ENCODE measurements at places on chromosomes 7 and 10.
A peak's percentile ranks its signal among the peaks of the same experiment; 100 is the strongest.

DNA sequence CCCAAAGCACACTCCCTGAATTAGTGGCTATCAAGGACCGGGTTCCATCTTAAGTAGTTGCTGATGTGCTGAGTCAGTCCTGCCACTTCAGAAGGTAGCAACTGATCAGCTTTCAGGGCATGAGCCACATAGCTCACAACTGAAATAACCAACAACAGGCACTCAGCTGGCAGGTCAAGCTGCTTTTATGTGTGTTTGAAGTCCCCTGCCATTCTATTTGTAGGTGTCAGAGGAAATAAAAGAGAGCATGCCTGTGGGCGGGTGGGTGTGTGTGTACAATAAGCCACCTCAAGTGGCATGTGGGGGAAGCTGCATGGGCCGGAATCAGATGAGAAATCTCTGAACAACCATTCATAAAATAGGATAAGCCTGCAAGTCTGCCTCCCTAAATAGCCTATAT is 114.3 kb upstream of the YAE1 start:
- DNase-seq, result no peak

GRCh38 chr10:110033701-110034235 is 26.0 kb downstream of the ADD3 start:
- no peak for DNase-seq

- DNase-seq, result no peak
These were observed 547.5 kb upstream of the FOXK1 start for GRCh38 chr7:4134631-4135030.

DNA sequence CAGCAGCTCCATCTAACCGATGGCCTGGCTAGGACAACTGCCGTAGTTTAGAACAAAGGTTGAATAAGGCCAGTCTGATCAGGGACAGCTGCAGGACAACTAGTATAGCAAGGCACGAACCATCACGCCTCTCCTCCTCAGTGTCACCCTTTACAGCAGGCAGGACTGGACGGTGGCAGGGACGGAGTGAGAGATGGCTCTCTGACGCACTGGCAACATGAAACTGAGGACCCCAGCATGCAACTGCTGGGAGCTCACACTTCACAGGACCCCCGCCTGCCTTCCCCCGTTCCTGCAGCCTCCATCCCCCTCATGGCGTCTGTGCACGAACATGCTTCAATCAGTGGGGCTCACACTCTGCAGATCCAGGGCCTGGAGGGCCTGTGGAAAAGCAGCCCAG is 53.7 kb downstream of the ZRANB1 start:
- DNase-seq, result no peak

DNA sequence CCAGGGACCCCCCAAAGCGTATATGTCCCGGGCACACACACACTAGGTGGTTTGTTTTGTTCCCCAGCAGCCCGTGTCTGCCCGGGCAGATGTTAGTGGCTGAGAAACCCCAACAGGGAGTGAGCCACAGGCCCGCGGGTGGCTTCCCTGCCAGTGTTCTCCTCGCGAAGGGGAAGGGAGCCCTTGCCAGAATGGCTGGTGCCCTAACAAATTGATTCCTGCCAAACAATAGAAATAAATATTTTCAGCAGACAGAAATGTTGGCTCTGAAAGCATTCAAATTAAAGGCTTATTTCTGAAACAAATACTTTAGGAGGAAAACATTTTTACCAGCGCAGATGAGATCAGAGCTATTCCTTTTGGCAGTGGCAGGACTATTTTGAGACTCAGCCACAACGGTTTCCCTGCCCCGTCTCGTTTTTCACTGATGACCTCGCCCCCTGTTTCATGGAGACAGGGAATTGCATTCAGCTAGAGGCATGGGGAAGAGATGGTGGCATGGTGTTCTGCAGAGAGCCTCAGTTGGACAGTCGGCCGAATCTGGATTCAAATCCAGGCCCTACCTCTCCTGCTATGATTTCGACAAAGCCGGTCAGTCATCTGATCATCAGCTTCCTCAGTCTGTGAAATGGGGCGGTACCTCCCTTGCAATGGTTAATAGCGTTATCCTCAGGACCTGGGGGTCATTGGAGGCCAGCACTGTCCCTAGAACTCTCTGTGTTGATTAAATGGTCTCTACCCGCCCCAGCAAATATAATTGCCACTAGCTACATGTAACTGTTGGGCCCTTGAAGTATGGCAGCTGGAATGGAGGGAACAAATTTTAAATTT is 84.5 kb downstream of the CUX1 start:
- DNase-seq, result no peak

- DNase-seq, result no peak
These were observed 515.9 kb downstream of the PARD3 start for GRCh38 chr10:34299105-34299611.

DNA sequence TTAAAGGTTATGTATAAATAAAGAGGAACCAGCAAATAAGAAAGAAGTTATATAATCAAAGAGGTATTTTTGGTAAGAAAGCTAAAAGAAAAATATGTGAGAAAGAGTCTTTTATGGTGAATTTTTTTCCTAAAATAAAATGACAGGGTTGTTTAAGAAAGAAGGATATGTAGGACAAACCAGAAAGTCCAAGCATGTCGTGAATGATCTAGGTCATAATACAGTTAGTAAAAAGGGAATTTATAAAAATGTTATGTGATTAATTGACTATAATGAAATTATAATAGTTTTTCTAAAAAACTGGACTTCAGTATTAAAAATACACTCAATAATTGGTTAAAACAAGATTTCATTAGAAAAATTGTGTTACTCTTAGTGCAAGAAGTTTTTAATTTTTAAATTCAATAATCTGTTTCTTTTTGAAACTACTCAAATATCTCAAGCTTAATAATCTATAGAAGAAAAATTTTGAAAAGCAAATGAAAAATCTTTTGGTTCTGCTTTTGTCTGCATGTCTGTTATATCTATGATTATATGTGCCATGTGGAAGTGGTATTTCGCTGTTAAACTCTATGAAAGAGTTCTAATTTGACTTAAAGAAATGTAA is 23.3 kb downstream of the AVL9 start:
- DNase-seq, result no peak

- no peak for DNase-seq
These were observed 8.1 kb upstream of the POLD2 start for GRCh38 chr7:44131173-44132029.

- no peak for DNase-seq
These were observed 69.6 kb upstream of the RELN start for GRCh38 chr7:104059103-104059502.

DNA sequence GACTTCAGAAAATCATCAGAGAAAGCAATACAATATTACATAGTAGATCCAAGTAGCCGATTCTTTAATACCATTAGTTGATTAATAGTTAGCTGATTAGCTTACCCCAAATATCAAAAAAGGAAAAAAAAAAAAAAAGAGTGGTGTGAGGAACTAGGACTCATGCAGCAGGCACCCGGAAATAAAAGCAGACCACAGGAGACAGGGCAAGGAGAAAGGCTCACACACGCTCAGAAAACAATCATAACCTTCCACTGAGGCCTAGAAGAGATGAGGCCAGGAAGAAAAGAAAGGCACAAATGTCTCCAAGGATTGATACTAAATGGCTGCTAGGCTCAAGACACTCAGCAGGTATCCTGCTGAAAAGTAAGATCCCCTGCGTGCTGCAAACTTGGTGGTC is 25.9 kb downstream of the TRDMT1 start:
- DNase-seq, result no peak

- no peak for DNase-seq
These were observed 756.3 kb downstream of the AUTS2 start for GRCh38 chr7:70354409-70355169.

GRCh38 chr10:48789486-48790456 is 105.1 kb downstream of the WDFY4 start:
- no peak for DNase-seq

- no peak for DNase-seq
These were observed 844.4 kb downstream of the GATA3 start for GRCh38 chr10:8898745-8899330.

DNA sequence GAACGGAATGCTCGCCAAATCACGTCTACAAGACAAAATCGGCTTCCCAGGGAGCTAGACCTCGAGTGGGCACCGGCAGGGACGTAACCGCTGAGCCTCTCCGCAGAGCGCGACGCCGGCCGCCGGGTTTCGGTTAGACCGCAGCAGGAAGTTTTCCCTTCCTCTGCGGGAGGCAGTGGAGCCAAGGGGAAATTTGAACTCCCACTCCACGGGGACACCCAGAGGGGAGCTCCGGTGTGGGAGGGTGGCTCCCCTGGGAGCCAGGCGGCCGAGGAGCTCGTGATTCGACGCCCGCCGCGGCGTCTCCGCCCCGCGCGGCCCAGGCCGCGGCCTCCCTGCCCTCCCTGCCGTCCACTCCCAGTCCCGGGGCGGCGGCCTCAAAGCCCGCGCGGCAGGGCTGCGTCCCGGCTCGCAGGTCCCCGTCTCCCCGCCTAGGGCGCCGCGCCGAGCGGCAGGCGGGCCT is 426 bp downstream of the SYPL1 start:
- peak; percentile 60 for DNase-seq

DNA sequence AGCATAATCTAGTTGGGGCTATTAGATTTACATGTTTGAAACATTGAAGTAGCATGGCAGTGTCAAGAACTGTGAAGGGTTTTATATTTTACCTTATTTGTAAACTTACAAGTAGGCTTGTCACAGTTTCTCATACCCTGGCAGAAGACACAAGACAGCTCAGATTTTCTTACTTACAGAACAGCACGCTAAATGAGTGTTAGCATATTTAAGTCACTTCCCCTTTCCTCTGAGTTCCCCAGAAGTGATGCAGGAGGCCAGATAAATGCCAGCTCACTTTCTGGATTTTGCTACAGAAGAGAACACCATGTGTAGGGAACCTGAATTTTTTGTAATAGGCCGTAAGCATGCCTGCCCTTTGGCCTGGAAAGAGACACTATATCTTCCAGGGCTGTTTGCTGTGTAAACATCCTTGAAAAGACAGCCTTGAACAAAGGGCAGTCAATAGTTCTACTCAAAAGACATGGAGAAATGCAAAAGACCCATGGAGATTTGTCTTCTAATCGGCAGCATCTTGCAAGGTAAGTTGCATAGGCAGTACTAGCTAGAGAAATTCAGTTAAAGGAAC is 279.1 kb downstream of the PHF14 start:
- DNase-seq, result no peak

DNA sequence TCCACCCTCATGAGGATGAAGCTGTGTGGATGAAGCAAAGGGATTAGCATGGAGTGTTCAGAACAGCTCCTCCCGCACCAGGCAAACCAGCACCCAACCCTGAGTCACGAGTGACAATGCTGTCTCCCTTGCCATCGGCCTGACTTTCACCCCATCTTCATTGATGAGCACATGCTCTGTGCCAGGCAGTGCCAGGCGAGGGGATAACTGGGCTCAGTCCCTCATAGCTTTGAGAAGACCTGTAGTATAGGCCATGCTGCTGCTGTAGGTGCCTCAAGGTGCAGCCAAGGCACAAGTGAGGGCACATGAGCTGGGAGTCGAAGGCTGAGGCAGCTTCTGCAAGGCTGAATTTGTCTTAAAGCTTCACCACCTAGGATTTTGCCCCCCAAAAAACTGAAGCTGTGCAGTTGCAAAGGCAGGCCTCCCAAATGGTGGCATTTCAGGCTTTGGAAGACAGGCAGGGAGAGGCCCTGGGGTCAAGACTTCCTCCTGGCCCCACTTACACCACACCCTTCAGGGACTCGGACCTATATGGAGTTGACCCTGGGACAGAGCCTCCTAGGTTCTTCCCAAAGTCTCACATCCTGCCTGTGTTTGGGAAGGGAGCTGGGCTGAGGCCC is 54.2 kb upstream of the GDF10 start:
- no peak for DNase-seq

DNA sequence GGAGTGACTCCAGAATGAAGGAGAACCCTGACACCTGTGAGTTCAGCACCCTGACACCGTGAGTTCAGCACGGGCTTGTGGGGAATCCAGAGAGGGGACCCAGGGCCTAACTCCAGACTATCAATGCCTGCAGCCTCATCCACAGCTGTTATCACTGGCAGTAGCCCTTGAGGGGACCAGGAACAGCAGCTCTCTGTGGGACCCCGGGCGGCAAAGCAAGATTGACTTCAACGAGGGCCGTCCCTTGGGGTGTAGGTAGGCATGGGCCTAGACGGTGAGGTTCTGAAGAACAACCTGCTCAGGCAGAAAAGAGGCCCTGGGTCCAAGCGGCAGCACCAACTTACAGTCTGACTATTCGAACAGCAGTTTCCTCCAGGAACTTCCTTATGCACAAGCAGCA is 8.9 kb downstream of the GRID1 start:
- no peak for DNase-seq

DNA sequence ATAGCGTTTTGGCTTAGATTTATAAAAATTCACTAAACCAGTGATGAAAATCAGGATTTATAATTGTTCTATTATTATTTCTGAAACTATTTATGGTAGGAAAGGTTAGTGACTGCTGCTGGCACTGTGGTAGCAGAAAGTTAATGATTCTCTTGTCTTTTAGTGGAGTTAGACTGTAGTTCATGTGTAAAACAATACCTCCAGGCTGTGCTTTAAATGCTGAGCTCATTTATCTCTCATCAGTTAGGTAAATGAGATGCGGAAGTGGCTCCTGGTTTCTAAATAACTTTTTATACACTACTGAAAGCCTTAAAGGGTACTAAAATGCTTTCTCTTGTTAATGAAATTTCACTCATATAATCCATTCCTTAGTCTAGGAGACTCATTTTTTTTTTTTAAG is 326.8 kb upstream of the POT1 start:
- DNase-seq, result no peak

DNA sequence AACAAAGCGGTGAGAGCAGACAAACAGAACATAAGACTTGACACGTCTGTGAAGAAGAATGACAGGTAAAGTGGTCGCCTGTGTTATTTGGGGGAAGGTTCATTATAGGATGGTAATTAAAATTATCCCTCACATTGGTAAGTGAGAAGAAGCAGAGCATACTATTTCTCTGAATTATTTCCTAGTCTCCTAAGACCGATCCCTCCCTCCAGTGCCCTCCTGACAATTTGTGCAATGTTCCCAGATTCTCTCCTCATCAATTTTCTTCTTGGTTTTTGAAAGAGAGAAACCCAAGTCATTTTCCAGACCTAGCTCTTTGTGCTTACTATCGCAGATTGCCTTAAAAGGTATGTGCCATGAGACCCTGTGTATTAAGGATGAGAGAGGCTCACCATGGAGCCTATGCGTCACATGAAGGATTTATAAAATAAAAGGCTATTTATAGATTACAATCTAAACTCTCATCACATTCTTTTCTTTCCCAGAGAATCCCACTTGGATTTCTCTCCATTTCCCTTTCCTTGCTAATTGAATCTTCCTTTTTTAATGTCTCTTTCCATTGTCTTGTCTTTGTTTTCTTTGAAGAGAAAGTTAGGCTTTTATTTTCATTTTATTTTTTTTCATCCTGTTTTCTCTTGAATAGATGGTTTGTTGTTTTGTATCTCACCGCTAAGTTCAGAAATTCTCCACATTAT is 112.0 kb downstream of the PPP1R3A start:
- no peak for DNase-seq

DNA sequence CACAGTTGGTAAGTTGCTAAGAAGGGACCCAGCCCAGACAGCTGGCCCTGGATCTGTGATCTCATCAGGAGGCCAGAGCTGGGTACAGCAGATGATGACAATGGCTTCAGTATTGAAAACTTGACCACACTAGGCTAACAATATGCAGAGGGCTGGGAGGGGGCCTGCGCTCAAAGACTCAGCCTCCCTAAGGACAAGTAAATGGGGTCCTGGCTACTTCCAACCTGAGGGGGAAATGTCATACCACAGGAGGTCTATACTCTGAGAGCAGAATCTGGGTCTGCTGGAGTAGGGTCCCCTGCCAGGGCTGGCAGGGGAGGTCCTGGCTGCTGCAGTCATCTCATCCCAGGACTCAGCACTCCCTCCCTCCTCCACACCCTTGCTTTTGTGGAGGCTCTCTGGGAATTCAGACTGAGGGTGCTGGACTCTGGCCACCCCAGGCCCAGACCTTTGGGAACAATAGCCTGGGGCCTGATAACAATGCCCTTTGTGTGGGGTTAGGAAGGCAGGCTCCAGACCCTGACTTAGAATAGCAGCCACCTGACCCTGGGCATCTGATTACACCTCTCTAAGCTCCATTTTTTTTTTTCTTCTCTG is 1.4 kb downstream of the FXYD4 start:
- DNase-seq, result no peak

Data from activated naive CD4-positive, alpha-beta T cell treated with anti-CD3 and anti-CD28 coated beads, Interleukin-2, amount 10 ng/mL, durations not matched to agents 7 days and 5 days (primary cell).